Activated CD8-positive, alpha-beta memory T cell treated with anti-CD3 and anti-CD28 coated beads for 1 hour (primary cell): ENCODE measurements at places on chromosomes 12 and 14.

DNA sequence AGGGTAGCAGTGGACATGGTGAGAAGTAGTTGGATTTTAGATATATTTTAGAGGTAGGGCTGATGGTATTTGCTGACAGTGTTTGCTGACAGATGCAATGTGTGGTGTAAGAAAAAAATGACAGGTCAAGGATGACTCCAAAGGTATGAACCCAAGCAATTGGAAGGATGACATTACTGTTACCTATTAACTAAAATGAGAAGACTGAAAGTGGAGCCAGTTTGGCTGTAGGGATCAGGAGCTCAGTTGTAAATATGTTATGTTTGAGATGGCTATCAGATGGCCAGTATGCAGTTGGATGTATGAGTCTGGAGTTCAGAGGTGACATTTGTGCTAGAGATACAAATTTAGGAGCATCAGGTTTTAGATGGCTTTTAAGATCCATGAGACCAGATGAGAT is 17.4 kb upstream of the SERPINA6 start:
- no peak for DNase-seq

DNA sequence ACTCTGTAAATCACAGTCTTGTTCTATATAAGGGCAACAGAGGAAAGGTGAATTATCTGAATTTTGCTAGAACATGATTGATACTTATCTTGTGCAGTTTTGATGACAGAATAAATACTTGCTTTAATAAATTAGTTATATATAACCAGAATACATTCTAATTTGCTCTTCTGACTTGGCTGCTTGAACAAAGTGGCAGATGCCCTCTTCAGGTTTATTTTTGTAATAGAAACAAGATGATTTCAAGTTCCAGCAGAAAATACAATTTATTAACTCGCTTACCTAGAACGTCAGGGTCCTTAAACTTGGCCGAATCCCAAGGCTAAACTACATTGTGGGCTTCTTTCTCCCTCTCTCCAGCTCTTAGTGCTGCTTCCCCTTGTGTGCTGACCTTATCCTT is 57.6 kb upstream of the SSTR1 start:
- no peak for DNase-seq

DNA sequence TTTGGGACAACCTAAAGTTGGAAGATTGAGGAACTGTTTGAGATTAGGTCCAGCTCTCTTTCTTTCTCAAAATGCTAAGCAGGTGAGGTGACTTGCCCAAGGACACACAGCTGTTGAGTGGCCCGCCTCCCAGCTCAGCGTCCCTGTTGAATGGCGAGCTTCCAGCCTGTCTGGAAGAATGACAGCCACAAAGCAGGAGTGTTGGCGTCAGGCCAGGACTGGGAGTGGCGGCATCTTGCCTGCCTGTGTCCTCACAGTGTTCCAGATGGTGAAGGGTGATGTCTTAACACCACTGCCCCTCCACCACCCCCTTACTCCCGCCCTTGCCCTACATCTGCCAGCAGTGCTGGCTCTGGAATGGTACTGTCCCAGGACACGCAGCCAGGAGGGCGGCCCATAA is 4.4 kb upstream of the CEBPE start:
- no peak for DNase-seq

DNA sequence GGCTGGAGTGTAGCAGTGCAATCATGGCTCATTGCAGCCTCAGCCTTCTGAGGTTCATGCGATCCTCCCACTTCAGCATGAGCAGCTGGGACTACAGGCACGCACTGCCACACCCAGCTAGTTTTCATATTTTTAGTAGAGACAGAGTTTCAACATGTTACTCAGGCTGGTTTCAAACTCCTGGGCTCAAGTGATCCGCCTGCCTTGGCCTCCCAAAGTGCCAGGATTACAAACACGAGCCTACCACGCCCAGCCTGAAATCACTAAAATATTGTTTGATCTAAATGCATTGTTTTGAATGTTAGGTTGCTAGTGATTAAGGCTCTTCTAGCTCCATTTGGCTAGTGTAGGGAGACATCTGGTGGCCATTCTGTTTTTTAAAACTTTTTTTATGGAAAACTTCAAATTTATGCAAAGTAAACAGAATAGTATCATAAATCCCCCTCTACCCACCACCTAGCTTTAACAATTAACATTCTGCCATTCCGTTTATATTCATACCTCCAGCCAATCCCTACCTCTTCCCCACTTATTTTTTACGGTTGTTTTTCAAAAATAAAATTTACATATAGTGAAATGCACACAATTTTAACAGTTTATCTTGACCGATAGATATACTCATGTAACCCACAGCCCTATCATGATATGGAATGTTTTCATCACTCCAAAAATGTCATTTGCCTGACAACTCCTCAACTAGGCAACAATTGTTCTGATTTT is 37.8 kb downstream of the MYO1H start:
- no peak for DNase-seq

DNA sequence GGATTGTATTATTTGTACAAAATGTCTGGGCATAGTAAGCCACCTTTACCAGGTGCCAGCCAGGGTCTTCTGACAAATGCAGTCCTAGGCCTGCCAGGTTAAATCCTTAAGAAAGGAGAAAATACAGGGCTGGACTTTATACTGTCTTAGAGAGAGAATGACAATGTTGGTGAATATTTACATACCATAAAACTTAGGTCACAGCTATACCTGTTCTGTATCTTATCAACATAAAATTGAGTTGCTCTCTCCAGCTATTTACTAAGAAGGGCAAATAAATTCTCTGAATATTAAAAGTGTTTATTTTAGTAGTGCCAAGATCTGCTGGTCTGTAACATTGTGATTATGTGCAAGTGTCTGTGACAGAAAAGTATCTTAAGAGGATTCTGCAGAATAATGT is 971.1 kb downstream of the AACS start:
- no peak for DNase-seq

DNA sequence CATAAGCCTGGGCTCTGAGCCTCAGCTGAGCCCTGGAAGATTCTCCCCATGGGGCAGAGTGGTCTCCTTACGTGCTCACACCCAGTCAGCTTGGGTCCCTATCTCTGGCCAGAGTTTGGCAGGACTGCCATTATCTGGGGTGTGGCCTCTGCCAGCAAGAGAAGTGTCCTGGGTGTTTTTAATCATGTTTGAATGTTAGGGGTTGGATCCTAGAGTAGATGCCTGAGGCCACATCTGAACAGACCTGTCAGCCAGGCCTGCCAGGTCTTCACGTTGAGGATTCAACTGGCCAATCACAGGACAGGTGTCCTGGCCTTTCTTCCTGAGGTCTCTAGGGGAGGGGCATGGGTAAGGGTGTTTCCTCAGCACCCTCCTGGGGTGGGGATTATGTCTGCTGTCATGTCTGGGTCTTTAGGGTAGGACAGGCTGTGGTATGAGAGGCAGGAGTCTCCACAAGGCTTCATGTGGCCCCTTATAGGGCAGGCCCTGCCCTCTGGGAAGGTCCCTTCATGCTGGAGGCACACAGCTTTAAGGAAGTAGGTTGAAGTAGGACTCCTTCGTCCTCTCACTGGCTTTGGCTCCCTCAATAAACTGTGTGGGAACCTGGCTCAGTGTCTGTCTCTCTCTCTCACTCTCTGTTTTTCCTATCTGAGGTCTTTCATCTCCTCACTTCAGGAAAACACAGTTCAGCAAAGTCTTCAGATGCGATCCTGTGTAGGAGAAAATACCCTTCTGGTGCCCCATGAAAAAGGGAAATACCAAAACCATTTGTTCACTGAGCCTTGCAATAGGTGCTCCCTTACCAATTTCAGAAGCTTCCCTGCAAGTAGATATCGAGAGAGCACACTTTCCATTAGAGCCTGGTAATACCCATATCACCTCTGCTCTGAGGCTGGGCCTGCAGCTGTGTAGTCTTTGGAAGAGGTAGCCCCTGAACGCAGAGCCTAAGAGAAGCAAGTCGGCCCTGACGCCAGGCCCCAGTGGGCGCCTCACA is 6.7 kb upstream of the FITM1 start:
- no peak for DNase-seq
